ENCODE measurements at places on chromosomes 3 and 15.
A peak's percentile ranks its signal among the peaks of the same experiment; 100 is the strongest.

DNA sequence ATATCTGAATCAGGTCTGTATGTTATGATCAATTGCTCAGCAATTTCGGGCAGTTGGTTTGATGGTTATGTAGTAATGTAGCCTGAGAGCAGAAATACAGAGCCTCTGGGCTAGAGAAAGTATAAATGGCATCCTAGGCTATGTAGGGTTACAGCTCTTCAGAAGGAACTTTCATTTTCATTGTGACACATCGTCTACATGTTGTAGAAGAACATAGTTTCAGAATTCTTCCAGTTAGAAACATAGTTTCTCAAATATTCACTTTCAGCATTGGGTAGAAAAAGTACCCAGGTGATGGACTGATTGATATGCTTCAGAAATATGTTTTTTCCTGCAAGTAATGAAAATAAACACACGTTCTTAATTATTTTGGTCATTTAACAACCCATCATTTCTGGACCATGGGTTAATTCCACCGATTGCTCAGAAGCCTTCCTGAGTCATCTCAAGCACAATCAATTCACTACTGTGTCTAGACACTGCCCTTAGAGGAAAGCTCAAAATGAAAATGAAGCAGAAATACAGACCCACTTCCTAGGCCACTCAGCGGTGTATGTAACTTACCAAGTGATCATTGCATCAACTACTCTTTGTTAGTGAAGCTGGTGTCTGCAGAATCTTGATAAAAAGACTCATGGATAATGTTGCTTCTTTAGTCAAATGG, 88.8 kb upstream of the TSEN2 start:
- DNase-seq: no peak

- DNase-seq: no peak
Observed at GRCh38 chr15:91456251-91456718, 356.2 kb downstream of the SV2B start.

DNA sequence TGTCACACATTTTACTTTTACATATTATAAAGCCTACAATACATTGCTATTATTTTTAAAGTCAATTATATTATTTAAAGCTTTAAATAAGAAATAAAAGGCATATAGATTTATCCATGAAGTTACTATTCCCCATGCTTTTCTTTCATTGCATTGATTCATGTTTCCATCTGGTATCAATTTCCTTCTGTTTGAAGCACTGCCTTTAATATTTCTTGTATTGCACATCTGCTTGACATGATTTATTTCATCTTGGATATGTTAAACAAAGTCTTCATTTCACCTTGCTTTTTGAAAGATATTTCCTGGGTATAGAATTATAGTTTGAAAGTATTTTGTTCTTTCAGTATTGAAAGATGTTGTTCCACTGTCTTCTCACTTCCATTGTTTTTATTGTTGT, 174.3 kb upstream of the MBNL1 start:
- DNase-seq: no peak

GRCh38 chr3:36941658-36942057, 3.2 kb downstream of the TRANK1 start:
- DNase-seq: no peak

- DNase-seq: no peak
Observed at GRCh38 chr3:64209866-64210621, 15.2 kb downstream of the PRICKLE2 start.

DNA sequence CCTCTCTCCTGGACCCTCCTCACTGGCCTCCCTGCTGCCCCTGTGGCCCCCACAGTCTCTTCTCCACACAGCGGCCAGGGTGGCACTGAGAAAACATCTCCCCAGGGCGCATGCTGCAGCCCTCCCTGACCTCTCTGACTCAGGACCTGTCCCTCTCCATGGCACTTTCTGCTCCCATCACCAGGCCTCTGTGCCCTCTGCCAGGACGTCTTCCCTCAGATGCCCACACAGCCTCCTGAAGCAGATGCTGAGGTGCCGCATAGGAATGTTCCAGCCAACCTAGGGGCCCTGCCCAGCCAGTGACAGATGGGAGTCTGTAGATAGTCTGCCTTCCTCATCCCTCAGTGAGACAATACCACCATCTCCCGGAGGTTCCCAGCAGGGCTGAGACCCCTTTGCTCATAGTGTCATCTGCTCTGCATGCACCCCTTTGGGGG, 8.7 kb downstream of the MYL3 start:
- no peak for DNase-seq

DNA sequence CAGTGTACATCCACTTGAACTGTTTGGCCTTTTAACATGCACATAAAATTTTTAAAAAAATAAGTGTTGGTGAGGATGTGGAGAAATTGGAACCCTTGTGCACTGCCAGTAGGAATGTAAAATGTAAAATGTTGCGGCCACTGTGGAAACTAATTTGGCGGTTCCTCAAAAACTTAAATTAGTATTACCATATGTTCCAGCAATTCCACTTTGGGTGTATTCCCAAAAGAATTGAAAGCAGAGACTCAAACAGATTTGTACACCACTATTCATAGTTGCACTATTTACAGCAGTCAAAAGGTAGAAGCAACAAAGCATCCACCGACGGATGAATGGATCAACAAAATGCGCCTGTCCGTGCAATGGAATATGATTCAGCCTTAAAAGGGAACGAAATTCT, 55.2 kb upstream of the SEC61A1 start:
- DNase-seq: no peak

DNA sequence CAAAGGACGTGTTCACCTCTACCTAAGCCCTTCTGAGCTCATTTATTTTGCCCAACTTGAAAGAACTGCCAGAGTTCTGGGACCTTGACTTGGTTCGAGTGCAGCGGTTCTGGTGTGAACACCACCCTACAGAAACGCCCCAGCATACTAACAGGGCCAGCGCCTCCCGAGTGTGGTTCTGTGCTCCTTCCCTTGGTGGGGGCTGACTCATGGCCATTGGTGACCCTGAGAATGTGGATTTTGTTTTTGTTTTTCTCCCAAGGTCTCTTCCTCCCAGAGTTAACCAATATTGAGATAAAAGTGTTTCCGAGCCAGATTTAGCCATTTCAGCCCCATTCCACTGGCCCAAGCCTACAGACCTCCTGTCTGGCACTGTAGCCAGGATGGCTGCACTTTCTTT, 27.9 kb downstream of the SEMA7A start:
- no peak for DNase-seq

GRCh38 chr15:22265056-22265945, 185.0 kb downstream of the OR4M2 start:
- no peak for DNase-seq

DNA sequence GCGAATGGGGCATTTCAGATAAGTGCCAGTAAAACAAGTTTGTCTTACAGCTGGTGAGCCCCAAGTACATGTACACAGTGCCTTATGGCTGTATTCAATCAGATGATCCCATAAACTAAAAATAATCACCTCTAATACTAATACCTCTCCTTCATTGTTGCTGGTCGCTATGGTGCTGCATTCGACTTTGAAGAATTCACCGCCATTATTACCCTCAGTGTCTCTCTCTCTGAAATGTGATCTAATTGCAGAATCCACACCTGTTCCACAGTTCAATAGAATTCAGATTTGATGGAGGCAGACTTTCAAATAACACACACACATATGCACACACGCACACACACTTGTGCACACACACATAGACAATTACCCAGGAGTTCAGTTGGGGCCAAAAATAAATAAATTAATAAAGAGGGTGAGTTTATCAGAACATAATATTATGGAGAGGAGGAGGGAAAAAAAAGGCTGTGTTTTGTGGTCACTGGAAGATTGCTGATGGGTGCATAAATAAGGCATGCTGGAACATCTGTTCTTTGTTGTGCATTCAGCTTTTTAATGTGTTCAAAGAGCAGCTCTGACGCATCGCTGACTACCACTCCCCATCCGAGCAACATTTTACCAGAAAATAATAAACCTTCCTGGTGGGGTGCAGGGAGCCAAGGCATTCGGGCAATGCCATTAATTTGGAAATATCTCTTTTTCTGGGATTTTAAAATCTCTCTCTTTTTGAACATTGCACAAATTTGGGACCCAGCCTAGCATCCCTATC, 235.7 kb downstream of the SATB1 start:
- DNase-seq: no peak

DNA sequence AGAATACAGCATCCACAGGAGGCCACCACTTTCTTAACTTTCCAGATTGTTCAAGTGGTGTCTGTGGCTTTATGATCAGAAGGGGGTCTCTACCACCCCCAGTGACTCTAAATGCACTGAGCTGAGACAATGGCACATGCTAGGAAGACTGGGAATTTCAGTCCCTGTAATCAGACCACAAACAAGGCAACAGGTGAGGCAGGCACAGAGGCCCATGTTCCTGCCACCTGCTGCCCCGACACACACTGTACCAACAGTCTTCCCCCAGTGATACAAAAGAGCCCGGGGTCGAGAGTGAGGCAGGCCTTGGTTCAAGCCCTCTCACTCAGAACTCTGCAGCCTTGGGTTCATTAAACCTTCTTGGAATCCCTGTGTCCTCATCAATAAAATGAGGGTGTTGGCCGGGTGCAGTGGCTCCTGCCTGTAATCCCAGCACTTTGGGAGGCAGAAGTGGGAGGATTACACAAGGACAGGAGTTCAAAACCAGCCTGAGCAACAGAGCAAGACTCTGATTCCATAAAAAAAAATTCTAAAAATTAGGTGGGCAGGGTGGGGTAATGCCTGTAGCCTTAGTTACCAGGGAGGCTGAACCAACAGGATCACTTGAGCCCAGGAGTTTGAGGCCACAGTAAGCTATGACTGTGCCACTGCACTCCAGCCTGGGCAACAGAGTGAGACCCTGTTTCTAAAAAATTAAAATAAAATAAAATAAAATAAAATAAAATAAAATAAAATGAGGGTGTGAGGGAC, 55.8 kb downstream of the ADCY5 start:
- no peak for DNase-seq

GRCh38 chr3:194395778-194396538, 3.1 kb downstream of the GP5 start:
- peak; percentile 45 for DNase-seq

- DNase-seq: no peak
Observed at GRCh38 chr15:22895465-22896190, 57.2 kb downstream of the NIPA2 start.

DNA sequence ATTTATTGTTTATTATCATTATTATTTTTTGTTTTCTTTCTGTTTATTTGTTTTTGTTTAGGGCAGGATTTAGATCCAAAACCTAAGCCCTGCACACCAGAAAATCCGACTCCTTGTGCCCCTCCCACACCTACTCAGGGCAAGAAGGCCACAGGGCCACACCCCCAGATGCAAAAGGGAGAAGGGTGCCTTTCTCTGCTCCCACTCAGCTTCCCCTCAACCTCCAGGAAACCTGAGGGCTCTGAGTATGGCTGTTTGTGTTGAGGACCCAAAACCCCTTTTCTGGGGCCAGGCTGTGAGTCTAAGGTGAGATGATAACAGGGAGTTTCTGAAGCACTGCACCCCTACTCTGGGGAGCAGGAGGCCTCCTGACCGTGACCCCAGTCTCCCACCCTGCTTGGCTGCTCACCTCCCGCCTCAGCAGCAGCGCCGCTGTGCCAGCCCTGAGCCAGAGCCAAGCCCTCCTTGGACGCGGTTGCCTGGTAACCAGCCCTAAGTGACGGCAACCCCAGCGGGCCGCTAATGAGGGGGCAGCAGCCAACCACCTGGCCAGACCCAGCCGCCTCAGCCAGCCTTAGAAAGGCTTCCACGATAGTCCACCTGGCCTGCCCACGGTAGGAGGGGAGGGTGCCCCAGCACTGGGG, 6.4 kb upstream of the C15orf39 start:
- no peak for DNase-seq

DNA sequence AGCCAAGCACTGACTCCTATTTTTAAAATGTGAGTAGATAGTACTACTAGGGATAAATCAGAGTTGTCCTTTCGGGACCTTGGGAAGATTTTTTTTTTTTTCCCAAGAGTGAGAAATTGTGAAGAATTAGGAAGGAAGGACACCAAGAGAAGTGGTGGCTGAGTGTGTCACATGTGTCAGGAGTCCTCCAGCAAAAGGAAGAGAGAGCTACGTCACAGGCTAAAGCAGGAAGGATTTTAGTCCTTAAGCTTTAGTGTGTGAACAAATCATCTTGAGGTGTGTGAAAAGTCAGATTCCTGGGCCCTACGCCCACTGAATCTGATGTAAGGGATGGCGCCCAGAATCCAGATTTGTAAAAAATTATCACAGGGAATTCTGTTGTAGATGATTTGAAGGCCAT, 172.7 kb downstream of the SERPINI1 start:
- no peak for DNase-seq

DNA sequence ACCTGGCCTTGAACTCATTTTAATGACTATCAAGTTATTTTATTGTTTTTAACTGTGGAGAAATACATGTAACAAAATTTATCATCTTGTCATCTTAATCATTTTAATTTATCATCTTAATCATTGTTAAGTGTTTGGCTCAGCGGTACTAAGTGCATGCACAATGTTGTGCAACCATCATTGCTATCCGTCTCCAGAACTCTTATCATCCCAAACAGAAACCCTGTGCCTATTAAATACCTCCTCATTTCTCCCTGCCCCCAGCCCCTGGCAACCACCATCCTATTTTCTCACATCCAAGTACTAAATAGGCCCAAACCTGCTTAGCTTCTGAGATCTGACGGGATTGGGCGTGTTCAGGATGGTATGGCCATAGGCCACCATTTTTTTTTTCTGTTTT, 51.5 kb upstream of the UBP1 start:
- no peak for DNase-seq

GRCh38 chr3:31094048-31094447, 199.6 kb upstream of the GADL1 start:
- DNase-seq: no peak

DNA sequence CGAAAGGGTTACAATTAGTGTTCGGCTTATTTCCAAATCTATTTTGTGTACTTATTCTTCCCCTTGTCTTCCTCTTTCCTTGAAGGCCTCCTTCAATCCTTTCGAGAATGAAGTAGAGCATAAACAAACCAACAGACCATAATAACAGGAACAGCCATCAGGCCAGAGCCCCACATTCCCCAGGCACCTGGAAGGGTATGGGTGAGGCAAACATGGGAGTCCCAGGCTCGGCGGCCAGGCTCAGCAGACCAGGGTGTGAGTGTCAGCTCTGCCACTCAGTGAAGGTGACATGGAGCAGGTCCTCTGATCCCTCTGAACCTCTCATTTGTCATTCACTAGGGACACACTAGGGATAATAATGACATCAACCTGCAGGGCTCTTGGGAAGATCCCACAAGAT, 13.8 kb downstream of the ALS2CL start:
- DNase-seq: no peak

- DNase-seq: no peak
Observed at GRCh38 chr3:16266714-16267113, 1.7 kb downstream of the OXNAD1 start.

DNA sequence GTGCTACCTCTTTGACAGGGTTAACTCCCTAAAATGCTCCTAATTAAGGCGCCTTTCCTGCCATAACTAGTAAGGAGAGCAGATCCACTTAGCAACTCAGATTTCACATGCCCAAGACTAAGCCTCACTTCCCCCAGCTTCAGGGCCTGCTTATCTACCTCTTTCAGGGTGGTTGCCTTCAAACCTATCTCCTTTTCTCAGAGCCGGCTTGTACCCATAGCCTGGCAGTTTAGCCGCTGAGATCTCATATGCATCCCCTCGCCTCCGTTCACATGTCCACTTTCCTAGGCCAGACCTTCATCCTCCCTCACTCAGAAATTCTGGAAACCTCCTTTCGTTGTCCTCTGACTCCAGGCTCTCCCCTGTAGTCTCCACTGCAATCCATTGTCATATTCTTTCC, 1.0 kb upstream of the FSTL1 start:
- DNase-seq: no peak

Data from central memory CD4-positive, alpha-beta T cell (primary cell).